ENCODE measurements at places on chromosomes 12 and 14. TPM values are rescaled to one million over a fixed set of nuclear protein-coding genes. Genes with fewer than 3 reads are reported as not detected.

Gene KRT79
- total RNA-seq, result not detected

Gene DEPDC4
- total RNA-seq, result 2.6 TPM

DNA sequence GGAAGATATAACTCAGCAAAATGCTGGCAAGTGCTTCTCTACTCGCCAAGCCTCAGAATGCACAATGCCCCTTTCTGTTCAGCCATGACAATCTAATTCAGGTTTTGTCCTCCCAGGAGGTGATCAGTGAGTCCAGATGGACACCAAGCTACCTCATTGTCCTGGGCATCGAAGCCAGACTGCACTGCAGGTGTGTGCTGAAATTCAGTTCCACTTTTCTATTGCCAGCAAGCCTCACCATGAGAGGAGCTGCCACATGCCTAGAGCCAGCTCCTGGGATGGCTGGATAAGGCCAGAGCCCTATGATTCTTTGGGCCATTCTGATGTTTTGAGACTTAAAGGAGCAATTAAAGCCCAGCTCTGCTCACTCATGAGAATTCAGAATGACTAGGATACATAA is 186.7 kb downstream of the GRIN2B start:
- DNase-seq, result no peak

Gene CCDC197
- not detected for total RNA-seq

DNA sequence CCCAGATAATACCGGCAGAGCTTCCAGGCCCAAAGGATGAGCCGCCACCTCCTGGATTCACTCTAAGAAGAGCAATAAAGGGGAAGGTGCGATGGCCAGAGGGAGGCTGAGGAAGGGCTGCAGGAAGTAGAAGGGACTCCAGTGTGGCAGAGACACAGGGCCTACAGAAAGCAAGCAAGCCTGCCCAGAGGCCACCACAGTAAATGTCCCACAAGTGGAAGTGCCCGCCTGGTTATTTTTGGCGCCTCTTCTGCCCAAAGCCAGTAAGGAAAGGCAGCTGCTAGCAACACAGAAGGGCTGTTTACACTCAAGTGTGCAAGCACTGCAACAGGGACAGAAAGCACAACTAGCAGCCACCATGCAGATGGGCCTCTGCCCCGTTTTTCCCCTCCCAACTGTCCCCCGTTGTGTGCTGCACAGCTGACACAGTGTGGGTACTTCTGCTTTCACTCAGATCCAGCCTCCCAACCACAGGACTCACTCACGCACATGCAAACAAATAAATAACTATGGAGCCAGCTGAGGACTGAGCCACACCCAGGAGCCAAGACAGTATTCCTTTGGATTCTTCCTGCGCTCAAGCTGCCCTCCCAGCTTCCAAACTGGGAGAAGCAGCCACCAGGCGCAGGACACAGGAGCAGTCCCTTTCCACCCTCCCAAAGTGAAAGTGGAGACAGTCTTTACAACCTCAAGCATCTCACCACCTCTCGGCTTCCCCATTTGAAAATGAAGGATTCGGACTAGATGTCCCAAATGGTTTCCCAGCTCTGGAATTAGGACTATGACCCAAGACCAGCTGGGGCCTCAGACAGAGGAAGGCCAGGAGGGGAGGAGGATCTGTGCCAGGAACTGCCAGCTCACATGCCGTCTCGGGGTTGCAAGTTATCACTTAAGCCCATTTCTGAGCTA is 40.0 kb upstream of the PNMA1 start:
- no peak for DNase-seq

Gene PRH1
- total RNA-seq, result 10.5 TPM

- no peak for DNase-seq
Observed at GRCh38 chr12:67280572-67280971, 11.4 kb downstream of the CAND1 start.

Gene KRT5
- total RNA-seq, result not detected

DNA sequence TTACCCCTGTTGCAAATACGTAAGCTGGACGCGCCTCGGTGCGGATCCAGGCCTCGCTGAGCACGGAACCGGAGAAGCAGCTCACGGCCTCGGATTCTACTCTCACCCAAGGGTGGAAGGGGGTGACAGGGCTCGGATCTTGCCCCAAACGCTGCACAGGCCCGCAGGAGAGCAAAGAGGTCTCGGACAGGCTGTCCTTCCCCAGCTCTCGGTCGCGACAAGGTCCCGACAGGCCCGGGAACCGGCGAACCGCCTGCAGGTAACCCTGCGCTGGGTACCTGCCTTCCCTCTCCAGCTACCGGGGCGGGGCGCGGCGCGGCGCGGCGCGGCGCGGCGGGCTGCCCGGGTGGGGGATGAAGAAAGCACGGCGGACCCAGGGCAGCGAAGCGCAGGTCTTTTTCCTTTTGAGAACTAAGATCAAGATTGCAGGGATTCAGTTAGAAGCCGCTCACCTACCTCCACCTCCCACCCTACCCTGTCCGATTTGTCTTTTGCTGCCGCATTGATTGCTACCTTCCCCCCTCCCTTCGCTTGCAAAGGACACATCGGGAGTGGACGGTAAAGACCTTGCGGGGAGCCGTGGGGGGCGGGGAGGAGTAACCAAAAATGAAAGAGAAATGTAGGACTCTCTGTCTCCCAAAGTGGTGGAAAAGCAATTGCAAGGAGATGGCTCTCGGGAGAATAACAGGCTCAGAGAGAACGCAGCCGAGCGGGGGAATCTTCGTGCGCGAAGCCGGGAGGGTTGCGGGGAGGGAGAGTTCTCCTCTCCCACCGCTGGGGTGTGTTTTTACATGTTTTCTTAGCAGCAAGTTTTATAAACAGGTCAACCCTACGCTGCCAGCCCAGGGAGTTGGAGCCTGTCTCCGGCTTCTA is 8.4 kb upstream of the TBX3 start:
- no peak for DNase-seq

Gene CALCOCO1
- 48.0 TPM for total RNA-seq

GRCh38 chr12:32587581-32588495 is 91.3 kb upstream of the DNM1L start:
- DNase-seq, result no peak

- no peak for DNase-seq
Observed at GRCh38 chr12:55842681-55843429, at the start of gene MMP19. Gene MMP19 (minus strand): TSS chr12:55842936. CDS start chr12:55842830, 106 bp downstream.

Gene KRT6C
- total RNA-seq, result not detected

DNA sequence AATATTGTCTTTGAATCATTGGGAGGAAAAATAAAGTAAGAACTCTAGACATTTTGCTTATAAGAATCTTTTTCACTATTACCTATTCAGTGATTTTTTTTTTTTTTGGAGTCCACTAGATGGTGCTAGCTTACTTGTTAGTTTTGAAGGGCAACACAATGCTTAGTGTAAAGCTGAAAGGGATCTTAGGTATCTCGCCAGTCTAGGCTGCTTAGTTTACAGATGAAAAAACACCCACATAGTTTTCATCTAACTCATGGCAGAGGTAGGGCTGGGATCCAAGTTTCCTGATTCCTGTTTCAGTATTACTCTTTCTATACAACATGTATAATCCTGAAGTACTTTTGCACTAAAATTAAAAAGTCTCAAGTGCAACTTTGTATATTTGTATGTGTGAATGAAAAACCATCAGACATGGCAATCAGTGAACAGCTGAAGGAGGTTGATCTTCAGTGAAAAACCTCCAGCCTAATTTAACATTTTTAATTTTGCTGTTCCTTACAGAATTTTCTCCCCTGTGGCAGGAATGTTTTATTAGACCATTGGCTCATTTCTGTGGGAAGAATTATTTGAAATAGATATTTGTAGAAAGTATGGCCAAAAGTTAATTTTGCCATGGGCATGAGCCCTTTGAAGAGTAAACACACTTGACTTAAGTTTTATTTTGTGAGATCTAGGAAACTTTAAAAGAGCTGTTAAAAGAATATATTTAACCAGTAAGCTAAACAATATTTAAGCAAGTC is 40.7 kb downstream of the LRRIQ1 start:
- peak; percentile 48 for DNase-seq

Gene CLEC7A
- not detected for total RNA-seq

Gene MYF5
- not detected for total RNA-seq

DNA sequence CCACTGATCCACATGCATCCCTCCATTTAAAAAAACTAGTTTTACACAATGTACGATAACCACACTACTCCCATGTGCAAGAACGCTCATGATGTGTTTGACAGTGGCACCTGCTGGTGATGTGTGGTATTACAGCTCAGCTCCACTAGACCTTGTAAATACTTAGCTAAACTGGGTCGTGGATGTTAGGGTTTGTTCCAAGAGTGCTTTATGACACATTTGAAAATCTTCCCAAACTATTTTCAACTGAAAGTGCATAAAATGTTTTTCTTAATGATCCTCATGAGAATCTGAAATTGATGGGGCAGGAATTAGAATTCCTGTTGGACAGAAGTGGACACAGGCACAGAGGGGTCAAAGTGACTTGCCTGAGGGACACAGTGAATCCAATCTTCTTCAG is 99.2 kb downstream of the SCARB1 start:
- no peak for DNase-seq

GRCh38 chr14:61696753-61697318 is 1.5 kb downstream of the HIF1A start:
- no peak for DNase-seq
